ENCODE measurements at places on chromosomes 4 and X.

GRCh38 chrX:7960246-7960645, 33.0 kb upstream of the PNPLA4 start:
- no peak for DNase-seq

DNA sequence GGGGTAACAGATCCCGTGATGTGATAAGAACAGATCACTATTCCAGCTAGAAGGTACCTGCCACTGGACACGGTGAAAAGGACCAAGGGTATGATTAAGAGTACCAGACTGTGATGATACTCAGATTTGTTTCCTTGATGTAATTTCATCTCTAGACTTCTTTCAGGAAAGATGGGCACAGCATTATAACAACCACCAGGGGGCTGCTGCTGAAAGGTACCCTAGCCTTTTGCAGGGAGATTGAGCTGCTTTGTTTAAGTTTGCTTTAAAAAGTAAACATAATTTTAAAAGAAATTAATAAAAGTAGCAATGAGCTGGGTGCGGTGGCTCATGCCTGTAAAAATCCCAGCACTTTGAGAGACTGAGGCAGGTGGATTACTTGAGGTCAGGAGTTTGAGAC, 145.4 kb downstream of the EMCN start:
- DNase-seq: no peak

DNA sequence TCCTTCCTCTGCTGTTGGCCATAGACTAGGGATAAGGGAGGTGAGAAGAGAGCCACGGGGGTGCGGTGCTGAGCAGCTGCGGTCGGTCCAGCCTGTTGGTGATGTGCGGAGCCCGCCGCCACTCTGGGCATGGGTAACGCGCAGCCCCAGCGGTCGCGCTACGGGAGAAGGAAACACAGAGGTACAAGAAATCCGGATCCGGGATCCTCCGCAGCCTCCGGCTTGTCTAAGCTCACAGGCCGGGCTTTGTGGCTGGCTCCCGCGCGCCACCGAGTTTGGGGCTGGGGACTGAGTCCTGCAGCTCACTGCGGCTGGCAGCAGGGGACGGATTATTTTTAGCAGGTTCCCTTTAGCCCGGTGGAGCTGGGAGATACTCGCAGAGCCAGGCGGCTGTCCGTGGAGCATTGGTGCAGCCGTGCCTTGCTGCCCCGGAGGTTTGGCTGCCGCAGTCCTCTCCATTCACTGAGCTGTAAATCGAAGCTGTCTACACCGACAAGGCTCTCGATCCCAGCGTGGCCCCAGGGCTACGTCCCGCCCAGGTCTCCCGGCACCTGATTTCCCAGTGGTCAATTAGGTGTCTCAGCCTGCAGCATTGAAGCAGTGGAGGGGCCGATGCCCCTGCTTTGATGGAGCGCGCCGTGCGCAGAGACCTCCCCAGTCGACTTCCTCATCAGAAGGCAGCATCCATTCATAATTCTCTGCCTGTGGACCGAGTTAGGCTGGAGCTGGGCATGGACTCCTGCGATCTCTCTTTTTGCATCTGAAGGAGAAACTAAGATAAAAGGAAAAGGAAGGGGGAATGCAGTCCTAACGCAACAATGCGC, 81.9 kb upstream of the SCML1 start:
- peak; percentile 51 for DNase-seq

DNA sequence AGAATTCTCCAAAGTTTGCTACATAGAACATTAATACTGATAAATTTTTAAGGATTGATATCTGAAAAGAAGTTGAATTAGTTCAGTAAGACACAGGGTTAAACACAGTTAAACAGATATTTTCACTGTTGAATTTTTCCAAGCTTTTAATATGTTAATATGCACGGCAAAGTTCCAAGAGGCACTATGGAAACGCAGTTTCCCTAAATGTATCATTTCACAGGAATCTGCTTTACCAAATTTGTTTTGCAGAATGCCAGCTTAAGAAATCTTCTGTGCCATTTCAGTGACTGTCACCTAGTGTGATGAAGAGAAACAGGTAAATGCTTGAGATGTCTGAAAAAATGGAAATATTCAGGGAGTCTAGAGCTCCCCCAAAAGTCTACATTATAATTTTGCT, 395.9 kb upstream of the GRIA3 start:
- DNase-seq: no peak

GRCh38 chrX:18291006-18291545, 63.4 kb downstream of the SCML2 start:
- no peak for DNase-seq

GRCh38 chr4:37389967-37390580, 145.5 kb downstream of the NWD2 start:
- no peak for DNase-seq

All from mesothelial cell of epicardium (in vitro differentiated cells).